Umbilical cord (tissue), 2 donors: ENCODE measurements at places on chromosomes 1 and 21. TPM values are rescaled to one million over a fixed set of nuclear protein-coding genes. Genes with fewer than 3 reads are reported as not detected.

SNAPIN gene
- total RNA-seq: 36.6 TPM

PODN gene
- total RNA-seq: 48.9 TPM

HFM1 gene
- total RNA-seq: 1.7 TPM

ZNF683 gene
- 1.4 TPM for total RNA-seq

JAM2 gene
- 35.9 TPM for total RNA-seq

C4BPA gene
- total RNA-seq: 3.6 TPM

OPRD1 gene
- total RNA-seq: 0.72 TPM

FLG2 gene
- 2.4 TPM for total RNA-seq

ITLN2 gene
- not detected for total RNA-seq

VAV3 gene
- 1.9 TPM for total RNA-seq

AKNAD1 gene
- total RNA-seq: 2.2 TPM

NMNAT2 gene
- total RNA-seq: 2.9 TPM

ZRANB2 gene
- total RNA-seq: 45.0 TPM

CELA2A gene
- not detected for total RNA-seq

CDCA8 gene
- total RNA-seq: not detected

CNKSR1 gene
- not detected for total RNA-seq

ERG gene
- 14.9 TPM for total RNA-seq

ALX3 gene
- total RNA-seq: 0.48 TPM

ADAMTS1 gene
- 211 TPM for total RNA-seq

TCP10L gene
- total RNA-seq: not detected
